Activated CD4-positive, alpha-beta T cell treated with anti-CD3 and anti-CD28 coated beads, Interleukin-2, amount 10 ng/mL, durations not matched to agents 24 days and 14 days (primary cell): ENCODE measurements at places on chromosomes 11 and 22. TPM values are rescaled to one million over a fixed set of nuclear protein-coding genes. Genes with fewer than 3 reads are reported as not detected.

The IFITM5 gene
- not detected in 2 replicates for total RNA-seq

DNA sequence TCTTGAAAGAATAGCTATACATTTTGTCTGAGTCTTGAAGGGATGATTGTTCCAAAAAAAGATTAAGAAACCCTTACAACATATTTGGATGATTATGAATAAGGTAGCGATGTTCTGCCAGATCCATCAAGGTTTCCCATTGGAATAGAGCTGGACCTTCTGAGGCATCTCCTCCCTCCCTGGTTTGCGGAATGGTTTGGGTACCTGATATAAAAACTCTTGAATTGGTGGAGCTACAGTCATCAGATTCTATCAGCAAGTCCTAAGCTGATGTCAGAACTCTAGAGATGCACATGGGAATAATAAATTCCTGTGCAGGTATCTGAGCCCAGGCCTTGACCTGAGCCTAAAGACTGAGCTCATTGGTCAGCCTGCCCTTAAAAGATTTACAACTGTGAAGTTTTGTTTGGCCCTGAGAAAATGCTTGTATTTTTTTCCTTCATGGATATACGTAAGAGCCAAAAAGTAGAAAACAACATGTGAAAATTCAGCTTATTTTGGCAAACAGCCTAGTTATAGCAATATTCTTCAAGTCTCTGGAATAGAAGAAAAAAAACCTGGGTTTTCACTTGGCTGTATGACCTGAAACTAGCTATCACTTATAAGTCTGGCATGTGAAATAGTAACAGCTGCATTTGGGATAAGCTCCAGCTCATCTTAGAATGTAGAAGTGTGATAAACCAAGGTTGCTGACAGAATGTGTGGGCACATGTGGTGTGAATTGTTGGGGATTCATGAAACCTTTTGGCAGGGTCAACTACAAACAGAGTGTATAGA is 265.7 kb upstream of the CTSC start:
- H3K4me3 ChIP-seq, result no peak overlapping the region
- H3K4me1 ChIP-seq, result no peaks in the 10 kb centered on the region
- H3K27me3 ChIP-seq, result no peaks in the 10 kb centered on the region
- H3K36me3 ChIP-seq, result no peaks in the 10 kb centered on the region
- no peak overlapping the region for H3K27ac ChIP-seq

DNA sequence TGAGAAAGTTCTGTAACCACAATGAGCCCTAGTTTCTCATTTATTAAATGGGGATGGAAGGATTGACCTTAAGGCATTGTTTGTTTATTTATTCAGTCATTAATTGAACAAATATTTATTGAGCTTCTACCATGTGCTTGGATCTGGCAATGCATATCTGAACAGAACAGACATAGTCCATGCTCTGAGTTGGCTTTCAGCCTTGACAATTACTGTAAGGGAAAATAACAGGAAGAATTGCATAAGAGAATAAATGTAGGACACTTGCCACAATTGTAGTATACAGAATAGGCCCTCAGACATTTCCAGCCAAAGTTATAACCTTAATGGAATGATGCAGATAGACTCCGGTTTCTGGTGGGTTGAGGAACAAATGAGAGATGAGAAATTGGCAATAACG is 160.5 kb upstream of the TTC12 start:
- H3K4me1 ChIP-seq, result no peaks in the 10 kb centered on the region
- no peak overlapping the region for H3K4me3 ChIP-seq
- H3K27me3 ChIP-seq, result peaks cover 1% of the 10 kb centered on the region
- no peaks in the 10 kb centered on the region for H3K36me3 ChIP-seq
- H3K27ac ChIP-seq, result no peak overlapping the region

The FXYD2 gene
- 1.1 and 1.9 TPM in 2 replicates for total RNA-seq
